Mammary epithelial cell (primary cell): ENCODE measurements at places on chromosomes 5 and 9.

DNA sequence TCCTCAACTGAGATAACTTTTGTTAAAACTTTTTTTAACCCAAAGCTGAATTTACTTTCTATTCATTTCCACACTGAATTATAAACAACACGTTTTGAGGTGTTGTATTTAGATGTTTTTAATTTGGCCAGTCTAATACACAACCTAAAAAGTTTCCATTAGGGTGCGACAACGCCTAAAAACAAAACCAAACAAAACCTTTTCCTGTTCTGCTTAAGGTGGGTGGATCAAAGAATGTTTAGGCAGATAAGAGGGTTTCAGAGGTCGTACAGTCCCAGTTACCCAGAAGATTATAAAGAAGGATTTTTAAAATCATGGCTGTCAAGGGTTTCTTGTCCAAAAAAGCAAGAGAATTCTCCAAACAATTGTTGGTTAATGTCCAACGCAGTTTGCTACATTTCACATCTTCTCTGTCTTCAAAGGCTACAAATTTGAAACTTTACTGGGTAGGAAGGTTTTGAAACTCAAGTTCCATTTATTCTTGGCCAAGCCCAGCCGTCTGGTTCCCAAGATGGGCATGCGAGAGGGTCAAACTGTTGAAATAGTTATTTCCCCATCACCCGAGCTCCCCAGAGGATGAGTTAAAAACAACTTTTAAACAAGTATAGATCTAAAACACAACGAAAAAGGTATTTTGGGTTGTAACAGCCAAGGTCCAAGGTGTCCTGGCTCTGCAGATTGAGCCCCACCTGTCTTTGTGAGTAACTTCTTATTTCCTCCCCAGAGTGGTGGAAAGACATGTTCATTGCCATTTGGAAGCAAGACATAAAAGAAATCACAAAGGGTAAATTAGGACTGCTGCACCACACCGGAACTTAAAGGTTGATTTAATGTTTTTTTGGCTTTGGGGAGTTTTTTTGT, 122.8 kb upstream of the MAP3K1 start:
- DNase-seq = no peak

GRCh38 chr9:86508208-86508903, 154.1 kb upstream of the TUT7 start:
- no peak for DNase-seq

GRCh38 chr9:136206602-136207275, 1.8 kb upstream of the LHX3 start:
- DNase-seq = no peak

DNA sequence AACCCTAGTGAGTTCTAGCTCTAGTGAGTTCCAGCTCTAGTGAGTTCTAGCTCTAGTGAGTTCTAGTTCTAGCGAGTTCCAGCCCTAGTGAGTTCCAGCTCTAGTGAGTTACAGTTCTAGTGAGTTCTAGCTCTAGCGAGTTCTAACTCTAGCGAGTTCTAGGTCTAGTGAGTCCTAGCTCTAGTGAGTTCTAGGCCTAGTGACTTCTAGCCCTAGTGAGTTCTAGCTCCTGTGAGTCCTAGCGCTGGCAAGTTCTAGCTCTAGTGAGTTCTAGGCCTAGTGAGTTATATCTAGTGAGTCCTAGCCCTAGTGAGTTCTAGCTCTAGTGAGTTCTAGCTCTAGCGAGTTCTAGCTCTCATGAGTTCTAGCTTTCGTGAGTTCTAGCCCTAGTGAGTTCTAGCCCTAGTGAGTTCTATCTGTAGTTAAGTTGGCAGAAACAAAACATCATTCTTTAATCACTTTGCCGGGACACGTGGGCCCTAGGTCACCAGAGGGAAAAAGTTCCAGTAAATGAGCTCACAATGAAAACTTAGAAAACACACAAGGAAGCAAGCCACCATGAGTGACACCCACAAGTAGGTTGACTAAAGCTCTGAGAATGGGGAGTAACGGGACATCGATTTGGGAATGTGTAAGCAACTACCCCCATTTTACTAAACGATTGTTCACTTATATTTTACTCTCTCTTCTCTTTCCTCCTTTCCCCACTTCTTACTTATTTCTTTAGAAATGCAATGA, 47.5 kb downstream of the EXD3 start:
- DNase-seq = no peak

GRCh38 chr5:172377856-172378255, 76.5 kb downstream of the SH3PXD2B start:
- no peak for DNase-seq

GRCh38 chr5:155711882-155712281, 615.1 kb upstream of the SGCD start:
- no peak for DNase-seq

DNA sequence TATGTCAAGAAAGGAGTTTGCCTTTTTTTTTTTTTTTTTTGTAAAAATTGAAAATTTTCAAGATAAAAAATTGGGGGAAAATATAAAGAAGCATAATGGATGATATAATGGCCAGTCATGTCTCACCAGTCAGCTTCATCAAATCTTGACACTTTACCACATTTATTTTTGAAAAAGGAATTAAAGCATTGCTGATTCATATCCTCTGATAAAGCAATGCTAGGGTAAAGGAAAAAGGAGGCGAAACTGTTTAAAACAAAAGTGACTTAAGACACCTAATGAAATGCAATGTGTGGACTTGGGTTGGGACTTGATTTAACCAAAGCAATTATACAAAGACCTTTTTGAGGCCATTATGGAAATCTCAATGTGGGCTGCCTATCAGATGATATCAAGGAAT, 208.5 kb downstream of the ARHGAP26 start:
- no peak for DNase-seq
